ENCODE measurements at places on chromosomes 7 and 10.

DNA sequence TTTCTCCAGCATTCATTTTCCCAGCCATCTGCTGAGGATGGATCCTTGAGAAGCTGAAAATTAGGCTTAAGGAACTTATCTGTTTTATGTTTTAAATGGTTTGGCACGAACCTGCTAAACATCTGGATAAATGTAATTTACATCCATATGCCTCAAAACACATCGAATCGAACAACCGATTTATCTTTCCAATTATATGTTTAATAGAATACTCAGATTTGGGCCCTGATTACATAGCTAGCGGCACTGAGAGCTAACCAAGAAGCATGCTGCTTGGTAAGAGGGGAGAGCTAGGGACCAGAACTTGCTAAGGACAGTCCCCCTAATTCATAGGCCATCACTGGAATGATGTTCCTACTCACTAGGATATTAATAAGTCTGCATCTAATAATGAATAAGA lies 144.4 kb downstream of the BUB3 start:
- DNase-seq: no peak

GRCh38 chr10:5480162-5480941 lies 19.0 kb downstream of the CALML5 start:
- DNase-seq: no peak

GRCh38 chr7:32393861-32394260 lies 96.3 kb downstream of the LSM5 start:
- DNase-seq: no peak

GRCh38 chr7:156592155-156592884 lies 48.3 kb upstream of the RNF32 start:
- DNase-seq: no peak

DNA sequence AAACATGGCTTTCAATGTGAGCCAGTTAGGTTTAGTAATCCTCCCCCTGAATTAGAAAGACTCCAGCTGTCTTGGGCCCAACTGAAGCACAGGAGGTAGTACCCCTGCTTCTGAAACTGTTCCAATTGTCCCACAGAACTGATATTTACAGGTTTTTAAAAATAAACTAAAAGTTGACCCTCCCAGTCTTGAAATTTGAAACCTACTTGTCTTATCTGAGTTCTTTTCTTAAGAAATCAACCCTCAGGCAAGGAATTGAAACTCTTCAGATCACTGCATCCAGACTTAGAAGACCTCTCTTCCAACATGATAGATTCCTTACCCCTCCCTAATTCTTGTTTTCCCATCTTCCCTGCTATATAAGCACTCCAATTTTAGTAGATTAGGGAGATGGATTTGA lies 13.3 kb upstream of the ARHGAP21 start:
- no peak for DNase-seq

GRCh38 chr7:78284945-78285344 lies 486.4 kb downstream of the PHTF2 start:
- no peak for DNase-seq

GRCh38 chr10:79409038-79409725 lies 36.2 kb downstream of the ZCCHC24 start:
- DNase-seq: no peak

- DNase-seq: no peak
Measured at GRCh38 chr7:75691793-75692543, 46.8 kb downstream of the HIP1 start.

DNA sequence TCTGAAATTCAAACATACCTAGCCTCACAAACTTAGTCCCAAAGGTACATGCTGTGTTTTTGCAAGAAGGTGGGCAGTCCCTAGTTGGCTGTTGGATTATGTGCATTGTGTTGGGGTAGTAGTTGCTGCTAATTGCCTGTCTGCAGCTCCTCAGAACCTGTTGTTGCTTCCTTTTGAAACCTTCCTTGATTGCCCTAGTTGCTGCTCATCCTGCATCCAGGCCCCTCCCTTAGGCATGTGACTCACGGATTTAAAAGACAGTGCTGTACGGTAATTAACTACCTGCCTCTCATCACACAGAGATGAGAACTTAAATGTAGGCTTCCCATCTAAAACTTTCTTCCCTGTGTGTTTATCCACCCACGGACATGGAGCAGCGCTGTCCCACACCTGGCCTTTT lies 67.7 kb downstream of the BMPR1A start:
- no peak for DNase-seq

GRCh38 chr7:44486693-44487092 lies 3.8 kb downstream of the NUDCD3 start:
- DNase-seq: no peak

DNA sequence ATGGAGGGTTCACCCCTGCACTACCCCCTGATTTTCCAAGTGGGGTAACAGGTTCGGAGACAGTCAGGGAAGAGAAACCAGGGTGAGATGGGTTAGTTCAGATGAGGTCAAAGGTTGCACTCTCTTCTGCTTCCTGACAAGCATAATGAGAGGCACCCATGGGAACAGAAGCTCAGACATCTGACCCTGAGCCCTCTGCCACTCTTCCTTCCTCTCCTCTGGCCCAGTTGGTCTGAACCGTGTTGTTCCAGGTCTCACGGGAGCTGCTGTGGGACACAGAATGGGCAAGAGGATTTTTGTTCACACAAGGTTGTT lies 38.4 kb downstream of the DNAJB12 start:
- DNase-seq: no peak

- DNase-seq: no peak
Measured at GRCh38 chr7:139915268-139915863, 86.3 kb downstream of the TBXAS1 start.

- DNase-seq: no peak
Measured at GRCh38 chr7:136698231-136698630, 170.2 kb upstream of the CHRM2 start.

DNA sequence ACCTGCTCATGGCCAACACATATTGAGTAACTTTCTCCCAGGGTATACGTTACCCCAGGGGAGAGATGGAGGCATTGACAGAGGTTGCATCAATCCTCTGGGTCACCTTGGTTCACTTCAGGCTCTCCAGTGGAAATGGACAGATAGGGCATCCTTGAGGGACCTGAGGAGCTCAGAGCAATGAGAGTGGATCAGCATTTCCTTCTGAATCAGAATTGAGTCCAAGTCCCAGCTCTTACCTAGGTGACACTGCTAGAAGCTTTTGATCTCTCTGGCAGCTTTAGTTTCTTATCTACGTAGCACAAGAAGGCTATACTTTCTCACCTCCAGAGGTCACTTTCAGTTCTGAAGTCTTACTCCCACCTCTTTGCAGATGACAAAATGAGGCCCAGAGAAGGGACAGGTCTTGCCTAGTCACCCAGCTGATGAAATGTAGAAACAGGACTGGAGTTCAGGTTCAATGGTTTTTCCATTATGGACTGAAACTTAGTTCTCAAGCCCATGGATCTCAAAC lies 35.2 kb downstream of the PANK1 start:
- peak; percentile 17 for DNase-seq

GRCh38 chr10:111102359-111102837 lies 25.6 kb downstream of the ADRA2A start:
- DNase-seq: no peak

- DNase-seq: no peak
Measured at GRCh38 chr7:34133356-34133982, 228.1 kb downstream of the BMPER start.

DNA sequence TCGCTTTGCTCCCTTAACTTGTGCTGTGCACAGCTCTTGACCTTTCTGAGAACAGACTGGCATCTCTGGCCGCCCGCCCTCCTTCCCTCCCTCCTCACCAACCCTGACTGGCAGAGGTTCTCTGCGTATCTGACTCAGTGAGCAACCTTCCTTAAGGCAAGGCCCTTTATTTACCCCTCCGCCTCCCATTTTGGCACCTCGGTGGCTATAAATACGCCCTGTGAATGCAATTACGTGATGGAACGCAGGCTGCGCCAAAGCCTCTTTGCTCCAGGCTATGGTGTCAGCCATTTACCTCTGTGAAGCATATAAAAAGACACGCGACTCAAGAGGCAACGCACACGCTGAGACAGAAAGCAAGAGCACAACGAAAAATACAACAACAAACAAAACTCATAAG lies 764.3 kb downstream of the SUGCT start:
- no peak for DNase-seq

GRCh38 chr7:117835016-117835664 lies 38.1 kb downstream of the CTTNBP2 start:
- DNase-seq: no peak

GRCh38 chr7:66557214-66558200 lies 71.2 kb upstream of the KCTD7 start:
- DNase-seq: peak; percentile 65

DNA sequence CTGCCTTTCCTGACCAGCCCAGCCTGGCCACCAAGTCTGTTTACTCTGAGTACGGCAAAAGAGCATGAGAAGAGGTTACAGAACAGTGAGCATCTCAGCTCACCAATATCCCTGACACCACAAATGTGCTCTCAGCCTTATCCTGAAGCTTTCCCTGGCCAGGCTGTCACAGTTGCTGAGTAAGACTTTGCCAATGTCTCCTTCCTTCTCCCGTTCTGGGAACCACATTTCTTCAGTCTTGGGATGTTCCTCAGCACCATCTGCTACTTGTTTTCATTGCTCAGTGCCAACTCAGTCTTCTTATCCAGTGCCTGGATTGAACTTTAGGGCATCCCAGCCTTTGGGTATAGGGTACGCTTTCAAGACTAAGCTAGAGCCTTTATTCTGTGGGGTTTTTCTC lies 7.1 kb upstream of the KCNIP2 start:
- no peak for DNase-seq

GRCh38 chr7:80070391-80070790 lies 64.2 kb upstream of the GNAI1 start:
- no peak for DNase-seq

GRCh38 chr7:26787701-26788100 lies 76.7 kb downstream of the SKAP2 start:
- DNase-seq: no peak

- DNase-seq: no peak
Measured at GRCh38 chr7:1987591-1988532, 244.9 kb downstream of the MAD1L1 start.

DNA sequence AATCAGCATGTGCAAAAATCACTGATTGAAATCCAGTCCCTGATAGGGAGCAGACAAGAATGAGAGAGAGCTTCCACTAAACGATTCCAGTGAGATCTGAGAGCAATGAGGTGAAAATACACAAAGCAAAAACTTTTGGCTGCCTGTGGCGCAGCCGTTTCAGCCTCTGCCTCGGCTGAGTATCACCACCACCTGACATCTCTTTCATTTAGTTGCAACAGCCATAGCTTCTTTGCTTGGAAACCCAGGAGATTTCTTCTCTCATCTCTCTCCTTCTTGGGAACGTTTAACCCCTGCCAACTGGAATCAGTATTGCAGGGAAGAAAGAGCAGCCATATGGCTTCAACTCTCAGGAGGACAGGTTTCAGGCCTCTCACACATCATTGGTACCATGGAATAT lies 237.3 kb upstream of the AGK start:
- no peak for DNase-seq

DNA sequence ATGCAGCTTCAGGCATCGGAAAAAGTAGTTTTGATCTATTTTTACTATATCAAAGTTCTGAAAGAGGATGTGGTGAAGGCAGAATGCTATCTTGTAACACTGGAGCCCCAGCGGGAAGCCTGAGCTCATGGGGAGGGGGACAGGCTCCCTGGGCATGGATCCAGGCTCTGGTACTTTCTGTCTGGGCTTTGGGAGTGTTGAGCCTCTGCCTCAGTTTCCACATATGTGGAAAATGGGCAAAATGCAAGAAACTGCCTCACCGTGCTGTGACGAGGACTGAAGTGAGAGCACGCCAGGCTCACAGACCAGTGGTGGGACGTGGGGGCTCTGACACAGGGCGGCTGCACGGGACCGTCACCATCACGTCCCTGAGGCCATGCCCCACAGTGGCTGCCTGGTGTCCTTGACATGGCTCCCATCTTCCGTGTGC lies 182.9 kb upstream of the SHH start:
- no peak for DNase-seq

- DNase-seq: no peak
Measured at GRCh38 chr7:1011297-1012003, 28.5 kb downstream of the CYP2W1 start.

DNA sequence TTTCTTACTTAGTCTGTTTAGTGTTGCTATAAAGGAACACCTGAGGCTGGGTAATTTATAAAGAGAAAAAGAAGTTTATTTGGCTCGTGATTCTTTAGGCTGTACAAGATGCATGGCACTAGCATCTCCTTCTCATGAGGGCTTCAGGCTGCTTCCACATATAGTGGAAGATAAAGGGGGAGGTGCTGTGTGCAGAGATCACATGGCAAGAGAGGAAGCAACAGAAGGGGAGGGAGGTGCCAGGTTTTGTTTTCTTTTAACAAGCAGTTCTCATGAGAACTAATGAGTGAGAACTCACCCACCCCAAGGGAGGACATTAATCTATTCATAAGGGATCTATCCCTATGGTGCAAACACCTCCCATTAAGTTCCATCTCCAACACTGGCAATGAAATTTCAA lies 17.3 kb downstream of the CYP2E1 start:
- DNase-seq: no peak

- DNase-seq: no peak
Measured at GRCh38 chr7:134932707-134933370, 53.5 kb upstream of the AGBL3 start.

- no peak for DNase-seq
Measured at GRCh38 chr10:78952030-78952429, 116.7 kb upstream of the ZMIZ1 start.

GRCh38 chr10:19832699-19833098 lies 16.5 kb downstream of the PLXDC2 start:
- no peak for DNase-seq

DNA sequence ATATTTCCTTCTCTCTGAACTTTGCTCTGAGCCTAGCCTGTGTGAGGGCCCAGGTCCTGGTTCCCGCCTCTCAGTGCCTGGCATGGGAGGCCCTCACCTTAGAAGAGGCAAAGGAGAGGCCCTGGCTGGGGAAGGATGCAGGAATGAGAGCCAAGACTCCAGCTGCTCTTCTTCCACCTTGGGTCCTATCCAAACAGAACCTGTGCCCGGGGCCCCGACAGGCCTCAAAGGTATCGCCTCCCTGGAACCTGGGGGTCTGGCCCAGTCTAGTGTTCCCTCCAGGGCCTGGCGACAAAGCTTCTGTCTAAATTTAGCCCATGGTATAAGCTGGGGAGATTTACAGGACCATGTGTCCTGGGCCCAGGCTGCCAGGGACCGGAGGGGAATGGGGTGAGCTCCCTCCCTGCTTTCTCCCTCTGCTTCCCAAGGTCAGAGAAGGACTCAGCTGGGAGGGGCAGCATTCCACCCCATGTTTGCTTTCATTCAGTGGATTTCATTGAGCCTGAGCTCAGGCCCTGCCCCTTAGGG lies 12.0 kb upstream of the CRHR2 start:
- DNase-seq: no peak

DNA sequence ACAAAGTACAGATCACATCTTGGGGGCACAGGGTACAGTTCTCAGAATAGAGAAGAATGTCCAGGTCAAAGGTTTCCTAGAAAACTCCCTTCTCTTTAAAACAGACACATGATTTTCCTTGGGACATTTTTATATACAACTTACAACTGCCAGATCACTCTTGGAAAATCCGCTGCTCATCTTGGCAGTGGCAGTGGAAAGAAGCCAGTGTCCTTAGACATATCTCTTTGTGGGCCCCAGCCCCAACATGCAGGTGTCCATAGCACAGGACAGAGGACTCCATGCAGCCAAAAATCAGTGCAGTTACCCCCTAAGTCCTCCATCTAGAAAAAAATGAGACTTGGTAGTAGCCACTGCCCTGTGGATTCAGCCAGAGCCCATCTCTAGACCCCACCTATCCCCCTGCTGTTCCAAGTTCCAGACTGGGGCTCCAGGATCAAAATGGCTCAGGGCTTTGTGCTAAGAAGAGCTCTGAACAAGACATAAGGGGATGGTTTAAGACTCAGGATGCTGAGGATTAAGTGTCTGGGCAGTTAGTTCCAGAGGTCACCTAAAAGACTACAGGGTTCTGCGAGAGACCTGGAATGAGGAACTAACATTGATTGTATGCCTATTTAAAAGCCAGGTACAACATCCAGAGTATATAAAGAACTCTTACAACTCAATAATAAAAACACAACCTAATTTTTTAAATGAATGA lies 34.4 kb downstream of the HIPK2 start:
- no peak for DNase-seq

Data from GM18507 (cell line).